ENCODE measurements at places on chromosomes 6 and 20.

GRCh38 chr6:128694303-128695009 lies 174.1 kb upstream of the PTPRK start:
- no peak for DNase-seq

DNA sequence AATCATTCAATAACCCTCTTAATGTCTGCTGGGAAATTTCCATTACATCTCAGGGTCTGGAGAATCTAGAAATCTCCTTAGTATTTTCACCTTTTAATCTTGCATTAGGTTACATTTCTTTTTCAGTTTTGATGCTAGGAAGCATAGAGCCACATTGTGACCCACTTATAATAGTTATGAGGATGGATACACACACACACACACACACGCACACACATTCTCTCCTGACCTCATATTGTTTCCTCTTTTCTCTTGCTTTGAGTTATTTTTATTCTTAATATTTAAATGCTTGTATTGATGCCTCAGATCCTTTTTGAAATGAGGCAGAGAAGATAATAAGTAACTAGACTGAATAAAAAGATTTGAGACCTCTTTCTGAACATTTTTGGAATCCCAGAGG lies 128.4 kb downstream of the KLHL32 start:
- DNase-seq: no peak

GRCh38 chr6:132959639-132960326 lies 145.4 kb downstream of the RPS12 start:
- DNase-seq: no peak

DNA sequence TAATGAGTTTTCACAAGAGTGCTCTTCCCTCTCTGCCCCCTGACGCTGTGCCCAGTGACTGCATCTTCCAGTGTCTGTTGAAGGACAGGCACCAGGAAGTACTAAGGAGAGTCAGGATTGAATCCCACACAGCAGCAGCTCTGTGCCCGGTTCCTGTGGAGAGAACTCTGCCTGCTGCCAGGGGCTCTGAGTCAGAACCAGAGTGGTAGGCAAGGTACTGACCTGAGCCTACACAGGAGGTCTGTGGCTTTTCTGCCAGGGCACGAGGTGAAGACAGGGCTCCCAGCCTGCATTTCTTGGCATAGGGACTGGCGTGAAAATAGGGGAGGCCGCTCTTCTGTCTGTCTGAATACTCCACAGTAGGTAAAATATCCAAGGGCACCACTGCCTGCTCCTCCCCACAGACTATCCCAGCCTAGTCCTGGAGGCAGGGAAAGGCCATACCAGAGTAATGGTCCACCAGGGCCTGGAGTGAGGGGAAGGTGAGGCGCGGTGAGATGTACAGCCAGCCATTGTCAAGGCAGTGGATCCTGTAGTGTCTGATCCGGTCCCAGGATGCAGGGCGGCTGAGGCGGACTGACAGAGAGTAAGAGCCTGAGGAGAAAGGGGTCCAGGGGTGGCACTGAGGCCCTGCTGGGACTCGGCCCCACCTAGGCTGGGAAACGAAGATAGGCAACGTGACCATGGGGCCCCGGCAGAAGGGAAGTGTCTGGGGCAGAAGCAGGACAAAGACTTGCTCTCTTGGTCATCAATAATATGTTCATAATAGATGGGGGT lies 9.4 kb downstream of the RAB5IF start:
- DNase-seq: no peak

DNA sequence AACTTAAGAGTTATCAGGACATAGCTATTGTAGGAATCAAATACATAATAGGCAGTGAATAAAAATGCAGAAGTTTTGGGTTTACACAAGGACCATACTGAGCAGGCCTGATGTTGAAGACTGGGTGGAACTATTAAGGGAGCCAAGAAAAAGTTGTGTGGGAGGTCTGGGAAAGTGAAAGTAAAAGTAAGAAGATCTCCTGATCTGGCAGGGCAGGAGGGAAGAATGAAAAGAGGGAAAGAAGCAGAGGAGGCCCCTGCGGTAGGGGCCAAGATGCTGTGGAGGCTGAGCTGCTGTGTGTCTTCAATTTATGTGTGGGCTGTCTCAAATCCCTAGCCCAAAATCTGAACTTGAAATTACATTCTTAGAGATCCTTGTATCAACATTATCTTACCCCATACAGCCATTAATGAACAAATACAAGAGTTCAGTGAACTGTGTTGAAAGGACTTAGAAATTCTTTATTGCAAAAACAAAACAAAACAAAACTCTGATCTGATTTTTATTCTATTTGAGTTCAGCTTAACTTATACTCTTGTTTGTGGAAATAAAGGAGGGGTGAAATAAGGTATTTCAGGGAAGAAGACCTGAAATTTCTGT lies 1183.8 kb downstream of the HACE1 start:
- no peak for DNase-seq

DNA sequence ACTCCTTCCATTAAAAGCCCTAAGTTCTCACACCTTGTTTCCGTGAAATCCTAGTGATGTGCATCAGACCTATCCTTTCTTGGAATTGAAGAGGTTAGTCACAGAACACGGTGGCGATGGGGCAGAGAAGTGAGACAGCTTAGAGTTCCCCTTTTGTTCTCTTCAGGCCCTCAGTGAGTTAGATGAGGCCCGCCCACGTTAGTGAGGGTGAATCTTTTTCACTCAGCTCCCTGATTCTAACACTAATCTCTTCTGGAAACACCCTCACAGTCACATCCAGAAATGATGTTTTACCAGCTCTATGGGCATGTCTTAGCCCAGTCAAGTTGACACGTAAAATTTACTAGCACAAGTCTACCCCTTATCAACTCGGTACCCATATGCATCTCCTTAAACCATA lies 172.7 kb upstream of the NOX3 start:
- DNase-seq: no peak

GRCh38 chr20:18611492-18611891 lies 23.6 kb downstream of the DTD1 start:
- no peak for DNase-seq

- DNase-seq: no peak
These were observed 36.4 kb upstream of the MC3R start for GRCh38 chr20:56212091-56212490.

DNA sequence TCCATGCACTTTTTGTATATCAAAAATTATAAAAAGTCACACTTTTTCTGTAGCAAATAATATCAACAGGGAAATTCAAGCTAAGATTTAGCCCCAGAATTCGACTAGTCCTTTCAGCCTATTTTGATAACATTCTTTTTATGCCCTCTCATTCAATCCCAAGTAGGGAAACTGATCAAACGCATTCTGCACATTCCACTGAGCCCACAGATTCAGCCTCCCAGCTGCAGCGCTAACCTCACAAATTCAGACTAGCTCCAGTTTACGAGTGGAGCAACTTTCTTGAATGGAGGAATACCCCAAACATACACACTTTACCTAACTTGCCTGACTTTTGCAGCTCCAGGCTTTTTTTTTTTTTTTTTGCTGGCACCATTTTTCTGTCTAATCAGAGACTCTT lies 70.3 kb upstream of the HEY2 start:
- DNase-seq: no peak

DNA sequence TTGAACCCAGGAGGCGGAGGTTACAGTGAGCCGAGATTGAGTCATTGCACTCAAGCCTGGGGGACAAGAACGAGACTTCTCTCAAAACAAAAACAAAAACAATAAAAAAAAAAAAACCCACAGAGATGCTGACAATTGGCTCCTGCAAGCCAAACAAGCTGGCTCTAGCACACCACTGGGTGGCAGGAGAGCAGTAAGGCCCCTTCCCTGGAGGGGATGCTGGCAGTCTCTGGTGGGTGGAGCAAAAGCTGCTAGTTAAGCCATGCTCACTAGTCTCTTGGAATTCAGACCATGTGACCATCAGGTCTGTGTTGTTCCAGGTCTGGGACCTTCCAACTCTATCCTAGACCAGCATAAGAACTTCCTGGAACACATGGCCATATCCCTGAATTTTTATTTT lies 18.9 kb upstream of the DSN1 start:
- DNase-seq: no peak

DNA sequence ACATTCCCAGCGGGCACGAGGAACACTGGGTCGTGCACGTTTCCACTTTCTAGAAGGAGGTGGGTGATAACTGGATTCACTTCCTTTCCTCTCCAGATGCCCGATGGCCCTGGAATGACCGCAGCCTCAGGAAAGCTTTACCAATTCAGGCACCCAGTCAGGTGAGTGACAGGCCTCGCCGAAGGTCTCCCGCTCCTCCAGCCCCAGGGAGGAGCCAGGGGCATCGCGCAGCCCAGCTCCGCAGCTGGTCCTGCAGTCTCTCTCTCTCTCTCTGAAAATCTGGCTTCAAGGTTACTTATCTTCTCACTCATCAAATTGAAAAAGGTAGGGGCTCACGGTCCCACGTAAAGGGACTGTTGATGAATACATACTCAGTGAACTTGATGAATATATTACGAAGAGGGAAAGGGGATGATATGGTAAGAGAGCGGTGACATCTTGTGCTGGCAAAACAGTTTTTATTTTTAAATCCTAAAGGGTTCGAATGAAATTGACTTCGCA lies 891 bp downstream of the RIPPLY2 start:
- DNase-seq: peak; percentile 89

DNA sequence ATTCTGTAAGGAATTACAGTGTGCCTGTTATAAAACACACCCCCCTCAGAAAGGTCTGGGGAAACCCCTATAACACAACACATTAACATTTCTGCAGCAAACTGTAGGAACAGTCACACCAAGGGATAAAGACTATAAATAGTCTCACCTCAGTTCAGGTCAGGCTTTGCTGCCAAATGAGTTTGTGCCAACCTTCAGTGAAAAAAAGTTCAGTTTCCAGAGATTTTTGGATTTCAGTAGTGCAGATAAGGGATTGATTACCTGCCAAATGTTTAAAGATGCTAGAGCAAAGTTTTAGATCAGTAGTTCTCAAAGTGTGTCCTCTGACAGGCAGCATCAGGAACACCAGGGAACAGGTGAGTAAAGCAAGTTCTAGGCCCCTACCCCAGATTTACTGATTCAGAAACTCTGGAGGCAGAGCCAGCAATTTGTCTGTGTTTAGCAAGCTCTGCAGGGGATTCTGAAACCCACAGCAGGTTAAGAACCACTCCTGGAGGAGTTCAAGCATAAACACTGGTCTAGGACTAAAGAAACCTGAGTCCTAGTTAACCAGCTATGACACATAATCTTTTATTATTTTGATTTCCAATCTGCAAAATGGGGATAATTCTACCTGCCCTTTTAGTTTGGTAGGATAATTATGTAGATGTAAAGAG lies 111.0 kb downstream of the RCAN2 start:
- DNase-seq: peak; percentile 46

DNA sequence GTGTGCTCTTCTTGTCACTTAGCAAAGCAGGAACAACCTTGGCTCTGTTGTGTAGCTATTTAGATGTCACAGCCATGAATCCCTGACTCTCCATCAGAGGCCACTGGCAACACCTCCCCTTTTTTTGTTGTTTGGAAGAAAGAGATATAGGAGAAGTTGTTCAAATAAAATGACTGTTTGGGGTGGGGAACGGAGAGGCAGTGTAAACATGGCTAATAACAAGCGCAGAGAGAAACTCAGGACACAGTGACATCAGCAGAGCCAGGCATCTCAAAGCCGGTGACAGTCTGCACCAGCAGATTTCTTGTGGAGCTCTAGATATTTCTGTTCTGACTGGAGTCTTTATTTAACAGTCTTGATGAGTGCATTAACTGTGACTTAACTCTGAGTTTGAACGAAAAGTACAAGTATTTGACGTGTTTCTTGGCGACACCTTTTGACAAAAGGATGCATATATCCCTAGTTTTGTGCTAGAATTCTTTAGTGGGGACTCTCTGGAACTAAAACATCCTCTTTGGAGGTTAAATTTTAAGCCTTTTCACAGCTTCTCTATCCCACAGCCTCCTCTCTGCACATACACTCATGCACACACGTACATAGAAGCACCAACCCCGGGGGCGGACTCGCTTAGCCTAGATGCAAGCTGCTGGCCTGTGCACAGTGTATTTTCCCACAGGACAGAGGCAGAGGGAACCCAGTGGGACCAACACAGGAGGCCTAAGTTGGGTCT lies 53.8 kb downstream of the ADAT2 start:
- DNase-seq: peak; percentile 17
